ENCODE measurements at places on chromosomes 13 and 19.

- ATAC-seq = no peak
Observed at GRCh38 chr13:29230299-29230845, 365.1 kb downstream of the SLC7A1 start.

DNA sequence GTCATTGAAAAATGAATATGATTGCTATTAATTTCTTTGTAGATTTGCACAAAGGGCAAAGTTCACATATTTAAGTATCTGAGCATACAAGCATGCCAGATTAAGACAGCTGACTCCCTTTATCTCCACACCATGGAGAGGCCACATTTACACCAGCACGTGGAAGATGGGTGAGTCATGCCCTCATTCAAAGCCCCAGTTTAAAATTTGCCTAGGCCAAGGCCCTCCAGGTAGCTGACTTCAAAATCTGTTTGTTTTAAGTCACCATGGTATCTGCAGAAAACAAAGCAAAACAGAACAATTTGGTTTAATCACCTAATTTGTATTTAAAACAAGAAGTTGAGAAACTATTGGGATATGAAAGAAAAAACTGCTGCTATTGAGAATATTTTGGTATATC, 109.2 kb downstream of the ESD start:
- ATAC-seq = peak; percentile 61

DNA sequence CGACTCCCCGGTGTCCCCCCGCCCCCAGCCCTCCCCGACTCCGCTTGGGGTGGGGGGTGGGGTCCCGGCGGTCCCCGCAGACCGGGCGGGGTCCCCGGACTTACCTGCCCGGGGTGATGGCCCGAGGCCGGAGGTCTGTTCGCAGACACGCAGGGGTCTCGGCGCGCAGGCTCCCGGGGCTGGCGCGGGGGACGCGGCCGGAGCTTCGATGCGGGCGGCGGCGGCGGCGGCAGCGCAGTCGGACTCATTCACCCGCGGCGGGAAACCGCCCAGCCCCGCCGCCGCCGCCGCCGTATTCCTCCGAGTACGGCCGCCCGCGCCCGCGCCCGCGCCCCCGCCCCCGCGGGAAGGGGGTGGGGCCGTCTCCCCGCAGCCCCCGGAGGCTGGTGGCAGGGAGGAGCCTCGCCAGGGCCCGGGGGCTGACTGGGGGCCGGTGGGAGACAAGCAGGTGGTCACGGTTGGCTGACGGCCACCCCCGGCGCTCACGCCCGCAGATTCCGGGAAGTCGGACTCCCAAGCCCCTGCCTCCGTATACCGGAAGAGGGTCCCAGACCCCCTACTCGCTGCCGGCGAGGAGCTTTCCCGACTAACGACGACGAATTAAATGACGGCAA, at the start of gene C2CD4C:
C2CD4C (minus strand) TSS at position 246 of the 614 bp plus-strand sequence. CDS start 786 bp downstream, outside the sequence.
- peak; percentile 54 for ATAC-seq

- ATAC-seq = no peak
Observed at GRCh38 chr19:38830039-38830733, 1.4 kb downstream of the ECH1 start.

DNA sequence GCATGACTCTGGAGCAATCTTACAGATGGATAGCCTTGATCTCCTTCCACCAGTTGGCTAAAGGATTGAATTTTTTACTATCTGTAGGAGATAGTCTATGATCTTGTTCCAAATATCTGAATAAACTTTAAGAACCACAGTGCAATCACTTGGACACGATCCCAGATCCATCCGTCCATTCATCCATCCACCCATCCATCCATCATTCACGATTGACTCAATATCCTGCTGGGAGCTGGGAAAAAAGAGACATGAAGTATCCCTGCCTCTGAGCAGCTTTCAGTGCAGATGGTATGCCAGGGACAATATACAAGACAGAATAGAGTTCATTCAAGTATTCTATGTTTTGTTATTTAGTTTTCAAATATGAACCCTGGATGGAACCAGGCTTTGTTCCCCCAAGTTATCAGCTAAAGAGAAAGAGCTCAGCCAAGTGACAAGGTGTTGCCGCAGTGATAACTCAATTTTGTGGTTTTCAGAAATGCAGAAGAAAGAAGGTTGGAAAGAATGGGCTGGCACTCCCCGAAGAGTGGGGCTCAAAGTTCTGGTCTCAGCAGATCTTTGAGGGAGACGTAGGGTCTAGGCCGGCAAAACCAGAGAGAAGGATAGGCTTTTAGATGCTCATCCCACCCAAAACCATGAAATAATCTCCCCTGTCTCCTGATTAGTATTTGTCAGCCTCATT, 66.3 kb downstream of the IRS2 start:
- no peak for ATAC-seq

GRCh38 chr13:40377783-40378182, 288.7 kb downstream of the FOXO1 start:
- ATAC-seq = no peak

DNA sequence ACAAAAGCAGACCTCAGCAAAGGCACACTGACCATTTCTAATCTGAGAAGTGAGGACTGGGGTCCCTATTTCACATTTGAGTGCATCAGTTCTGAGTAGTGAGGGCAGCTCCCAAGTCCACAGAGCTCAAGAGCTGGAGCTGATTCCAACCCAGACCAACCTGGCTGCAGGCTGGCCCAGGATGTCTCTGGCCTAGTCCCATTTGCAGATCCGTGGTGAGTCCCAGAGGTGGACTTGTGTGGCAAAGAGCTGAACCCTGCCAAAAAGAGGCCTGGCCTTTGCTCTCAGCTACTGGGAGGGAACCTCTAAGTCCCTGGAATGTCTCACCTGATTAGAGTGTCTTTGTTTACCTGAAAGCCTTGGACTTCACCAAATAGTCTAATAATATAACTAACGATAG, 14.6 kb downstream of the SIGLEC7 start:
- no peak for ATAC-seq

- ATAC-seq = no peak
Observed at GRCh38 chr13:23231241-23231640, 50.5 kb downstream of the SGCG start.

- ATAC-seq = no peak
Observed at GRCh38 chr19:45306040-45306439, 16.6 kb downstream of the CKM start.

- no peak for ATAC-seq
Observed at GRCh38 chr19:48992581-48993174, 431 bp downstream of the GYS1 start.

DNA sequence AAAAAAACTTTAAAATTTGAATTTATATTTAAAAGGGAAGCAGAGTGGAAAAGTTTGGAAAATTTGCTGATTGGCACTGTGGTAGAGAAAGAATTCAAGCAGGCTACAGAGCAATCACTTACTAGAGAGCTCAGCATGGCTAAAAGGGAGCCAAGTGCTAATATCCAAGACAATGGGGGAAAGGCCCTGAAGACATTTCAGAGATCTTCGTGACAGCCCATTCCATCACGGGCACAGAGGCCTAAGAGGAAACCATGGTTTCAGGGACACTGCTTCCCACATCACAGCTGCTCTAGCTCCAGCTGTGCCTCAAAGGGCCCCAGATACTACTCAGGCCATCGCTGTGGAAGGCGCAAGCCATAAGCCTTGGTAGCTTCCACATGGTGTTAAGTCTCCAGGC, 73.7 kb downstream of the SGCG start:
- no peak for ATAC-seq

DNA sequence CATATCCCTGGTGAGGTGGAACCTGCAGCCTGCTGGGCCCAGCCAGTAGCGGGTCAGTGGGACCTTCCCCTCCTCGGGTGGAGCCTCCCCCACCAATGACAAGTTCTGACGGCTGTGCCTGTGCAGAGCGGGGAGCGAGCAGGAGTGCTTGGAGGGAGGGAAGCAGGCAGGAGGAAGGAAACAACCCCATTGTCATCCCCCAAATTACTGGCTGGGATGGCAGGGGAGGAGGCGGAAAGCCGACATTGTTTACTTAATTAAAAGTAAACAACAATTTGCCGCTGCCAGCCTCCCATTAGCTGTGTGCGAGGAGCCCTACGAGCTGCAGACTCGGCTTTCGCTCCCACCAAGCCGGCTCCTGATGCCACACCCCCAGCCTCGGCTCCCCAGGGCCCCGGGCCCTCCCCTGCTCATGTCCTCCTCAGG, 45.5 kb downstream of the LYL1 start:
- ATAC-seq = no peak

GRCh38 chr13:39561971-39562370, 41.0 kb downstream of the LHFPL6 start:
- no peak for ATAC-seq

- ATAC-seq = no peak
Observed at GRCh38 chr13:43203781-43204180, 180.4 kb downstream of the DNAJC15 start.

DNA sequence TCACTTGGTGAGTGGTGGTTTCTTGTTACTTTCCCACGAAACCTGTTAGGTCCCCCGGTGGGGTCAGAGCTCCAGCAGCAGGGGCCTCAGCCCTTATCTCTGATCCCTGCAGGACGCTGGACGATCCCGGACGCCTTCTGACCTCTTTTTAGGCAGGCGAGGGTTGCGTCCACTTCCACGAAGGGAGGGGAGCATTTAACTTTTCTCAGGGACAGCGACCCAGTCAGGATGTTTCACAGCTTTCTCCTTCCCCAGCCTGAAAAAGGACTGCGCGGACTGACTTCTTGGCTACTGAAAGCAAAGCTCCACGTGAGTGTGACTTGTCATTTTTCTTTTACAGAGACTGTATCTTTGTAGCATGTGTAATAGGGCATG, 692 bp downstream of the ZNF234 start:
- ATAC-seq = peak; percentile 1

DNA sequence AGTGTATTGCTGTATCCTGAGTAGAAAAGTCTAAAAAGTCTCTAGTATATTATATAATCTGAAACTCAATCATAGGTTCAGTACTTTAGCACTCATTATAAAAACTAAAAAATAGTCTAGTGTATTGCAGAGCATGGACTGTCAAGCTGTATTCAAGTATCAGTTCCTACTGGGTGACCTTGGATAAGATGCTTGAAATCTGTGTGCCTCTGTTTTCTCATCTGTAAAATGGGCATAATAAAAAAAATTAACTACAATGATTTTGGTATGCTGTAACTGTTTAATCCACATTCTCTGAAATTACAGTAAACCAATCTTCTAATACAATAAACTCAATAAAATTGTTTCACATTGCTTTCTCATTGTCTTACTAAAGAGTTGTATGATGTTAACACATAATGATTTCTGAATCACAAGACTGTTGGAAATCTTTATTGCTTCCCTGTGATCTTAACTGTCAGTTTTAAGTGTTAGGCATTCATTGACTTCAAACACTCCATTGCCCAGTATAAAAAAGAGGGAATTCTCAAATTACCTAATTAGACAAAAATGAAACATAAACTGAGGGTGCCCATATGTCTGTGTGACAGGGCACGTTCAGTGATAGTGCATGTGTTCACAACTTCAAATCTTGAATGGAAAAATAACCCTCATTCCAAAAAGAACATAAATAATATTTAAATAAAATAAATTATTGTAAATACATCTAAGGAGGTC, 2.2 kb downstream of the STARD13 start:
- no peak for ATAC-seq

DNA sequence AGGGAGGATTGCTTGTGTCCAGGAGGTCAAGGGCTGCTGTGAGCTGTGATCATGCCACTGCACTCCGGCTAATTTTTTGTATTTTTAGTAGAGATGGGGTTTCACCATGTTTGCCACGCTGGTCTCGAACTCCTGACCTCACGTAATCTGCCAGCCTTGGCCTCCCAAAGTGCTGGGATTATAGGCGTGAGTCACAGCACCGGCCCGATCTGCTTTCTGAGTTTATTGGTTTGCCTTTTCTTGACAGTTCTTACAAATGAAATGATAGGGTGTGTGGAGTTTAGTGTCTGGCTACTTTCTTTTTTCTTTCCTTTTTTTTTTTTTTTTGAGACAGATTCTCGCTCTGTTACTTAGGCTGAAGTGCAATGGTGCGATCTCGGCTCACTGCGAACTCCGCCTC, 848 bp downstream of the C19orf44 start:
- no peak for ATAC-seq

DNA sequence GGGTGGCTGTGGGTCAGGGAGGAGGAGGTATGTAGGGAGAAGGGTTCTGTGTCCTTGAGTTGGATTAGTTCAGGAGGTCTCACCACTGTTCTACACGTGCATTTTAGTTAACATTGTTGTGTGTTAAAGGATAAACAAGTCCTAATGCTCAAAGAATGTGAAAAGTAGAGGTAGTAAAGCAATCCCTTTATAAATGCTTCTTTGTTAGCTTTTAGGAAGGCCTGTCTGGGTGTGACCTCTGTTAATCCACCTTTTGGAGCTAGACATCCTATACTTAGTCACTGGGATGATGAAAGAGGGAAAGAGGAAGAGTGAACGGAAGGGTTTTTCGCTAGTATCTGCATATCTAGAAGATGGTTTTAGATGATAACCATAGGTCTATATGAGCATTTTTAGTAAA, 42.2 kb upstream of the FLT1 start:
- no peak for ATAC-seq

GRCh38 chr13:112007191-112007590, 59.8 kb upstream of the SOX1 start:
- ATAC-seq = no peak

GRCh38 chr13:89688918-89689317, 1658.6 kb upstream of the MIR17HG start:
- ATAC-seq = peak; percentile 86

DNA sequence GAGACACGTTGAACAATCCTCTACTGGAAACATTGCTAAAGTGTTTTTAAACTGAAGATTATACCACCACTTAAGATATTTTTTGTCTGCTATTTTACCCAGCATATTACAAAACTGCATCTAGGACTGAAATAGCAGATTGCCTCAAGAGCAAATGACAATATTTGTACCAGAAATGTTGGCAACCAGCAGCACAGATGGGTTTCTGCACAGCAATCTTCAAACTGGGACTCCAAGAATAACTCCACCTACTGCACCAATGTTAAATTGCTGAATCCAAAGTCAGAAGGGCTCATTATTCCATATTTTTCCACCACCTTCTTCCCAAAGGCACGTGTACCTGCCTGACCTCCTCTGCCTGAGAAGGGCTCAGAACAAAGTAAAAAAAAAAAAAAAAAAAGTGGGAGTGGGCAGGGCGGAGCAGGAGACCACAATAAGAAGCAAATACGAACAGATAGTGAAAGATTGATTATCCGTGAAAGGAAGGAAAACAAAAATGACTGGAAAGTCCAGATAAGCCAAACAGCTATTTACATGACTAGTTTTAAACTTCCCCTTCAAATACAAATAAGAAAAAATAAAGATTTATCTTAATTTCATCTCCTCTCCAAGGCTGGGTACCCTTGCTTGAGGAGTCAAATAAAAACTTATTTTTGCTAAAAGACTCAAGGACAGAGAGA, 79.4 kb downstream of the FOXO1 start:
- no peak for ATAC-seq

- no peak for ATAC-seq
Observed at GRCh38 chr13:70938462-70938861, 830.2 kb upstream of the KLHL1 start.

DNA sequence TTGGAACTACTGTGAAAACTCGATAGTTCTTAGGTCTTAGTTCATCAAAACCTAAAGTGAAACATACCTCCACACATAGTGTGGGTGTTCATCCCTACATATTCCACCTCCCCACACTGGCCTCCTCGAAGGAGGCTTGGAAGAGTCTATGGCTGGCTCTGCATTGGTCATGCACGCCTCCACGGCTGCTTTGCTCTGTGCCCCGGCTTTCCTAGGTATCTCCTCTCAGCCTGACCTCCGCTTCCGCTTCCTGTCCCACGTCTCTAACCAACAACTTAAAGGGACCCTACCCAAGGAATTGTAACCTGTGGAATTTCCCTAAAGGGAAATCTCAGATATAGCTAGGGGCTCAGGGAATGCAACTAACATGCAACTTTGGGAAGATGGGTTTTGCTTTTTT, 79.7 kb upstream of the MBNL2 start:
- no peak for ATAC-seq

Data from motor neuron (in vitro differentiated cells).